ENCODE measurements at places on chromosomes 13 and 19. TPM values are rescaled to one million over a fixed set of nuclear protein-coding genes. Genes with fewer than 3 reads are reported as not detected.

DNA sequence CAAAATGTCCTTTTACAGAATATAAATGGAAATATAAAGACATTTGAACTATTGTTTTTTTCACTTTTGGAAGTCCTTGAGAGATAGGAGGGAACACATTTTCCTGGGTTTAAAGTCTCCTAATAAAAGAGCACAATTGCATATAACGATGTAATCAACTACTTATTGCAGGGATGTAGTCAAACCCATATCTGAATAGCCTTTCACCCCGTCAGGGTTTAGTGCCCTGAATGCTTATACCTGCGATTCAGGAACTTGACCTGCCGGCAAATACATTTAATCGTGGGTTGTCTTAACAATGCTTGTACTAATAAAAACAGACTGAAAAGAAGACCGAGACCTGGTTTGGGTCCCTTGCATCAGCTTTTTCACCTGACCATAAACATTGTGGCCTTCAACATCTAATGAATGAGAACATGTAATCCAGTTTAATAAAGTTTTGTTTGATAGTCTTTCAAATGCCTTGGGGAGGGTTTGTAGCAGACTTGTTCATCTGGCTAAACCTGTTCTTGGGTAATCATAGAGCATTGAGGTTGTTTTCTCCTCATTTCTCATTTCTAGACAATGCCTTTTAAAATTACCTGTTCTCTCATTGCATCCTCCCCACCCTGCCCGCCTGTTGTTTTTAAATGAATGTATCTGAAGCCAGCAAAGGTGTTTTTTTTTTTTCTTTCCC is 7.0 kb downstream of the KLF5 start:
- DNase-seq = no peak

Gene IRGC
- not detected for total RNA-seq

DNA sequence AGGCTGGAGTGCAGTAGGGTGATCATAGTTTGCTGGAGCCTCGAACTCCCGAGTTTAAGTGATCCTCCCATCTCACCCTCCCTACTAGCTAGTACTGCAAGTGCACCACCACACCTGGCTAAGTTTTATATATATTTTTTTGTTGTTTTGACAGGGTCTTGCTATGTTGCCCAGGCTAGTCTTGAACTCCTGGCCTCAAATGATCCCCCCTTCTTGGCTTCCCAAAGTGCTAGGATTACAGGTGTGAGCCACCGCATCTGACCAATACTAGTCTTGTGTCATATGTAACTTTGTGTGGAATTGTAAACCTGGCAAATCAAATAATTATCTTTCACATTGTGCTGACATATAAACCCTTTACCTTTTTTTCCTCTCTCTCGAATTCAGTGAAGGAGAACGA is 10.2 kb downstream of the HNRNPM start:
- DNase-seq = no peak

GRCh38 chr13:89688918-89689317 is 1658.6 kb upstream of the MIR17HG start:
- no peak for DNase-seq

Gene CEACAM4
- 0.67 TPM for total RNA-seq

GRCh38 chr13:58712191-58712590 is 1080.6 kb downstream of the PCDH17 start:
- DNase-seq = no peak

Gene BRCA2
- 0.15 TPM for total RNA-seq

All from right atrium auricular region (tissue), 2 donors.